ENCODE measurements at places on chromosomes 2 and 18. TPM values are rescaled to one million over a fixed set of nuclear protein-coding genes. Genes with fewer than 3 reads are reported as not detected.

GPR35 gene
- 0.13 TPM for total RNA-seq

GRCh38 chr2:127072970-127073369 is 34.0 kb downstream of the BIN1 start:
- no peak overlapping the region for H3K27ac ChIP-seq
- H3K36me3 ChIP-seq: peaks cover 23% of the 10 kb centered on the region
- no peak overlapping the region for H3K4me3 ChIP-seq
- H3K4me1 ChIP-seq: peaks cover 42% of the 10 kb centered on the region

GRCh38 chr18:59318460-59319050 is at the start of gene CPLX4:
TSS of gene CPLX4 (minus strand) at chr18:59318649. CDS start at chr18:59318462, 187 bp downstream.
- no peak for DNase-seq
- no peaks in the 10 kb centered on the region for H3K36me3 ChIP-seq
- H3K27me3 ChIP-seq: peaks cover 14% of the 10 kb centered on the region
- no peak within 1 kb of the TSS for H3K4me3 ChIP-seq

TSGA10 gene
- total RNA-seq: 2.2 TPM

GRCh38 chr18:63422864-63423304 is 608 bp upstream of the VPS4B start:
- peaks cover 11% of the 10 kb centered on the region for H3K4me1 ChIP-seq
- H3K36me3 ChIP-seq: peaks cover 15% of the 10 kb centered on the region
- H3K27me3 ChIP-seq: no peaks in the 10 kb centered on the region
- peak overlapping the region; percentile 82 for H3K27ac ChIP-seq
- DNase-seq: no peak
- H3K4me3 ChIP-seq: peak overlapping the region; percentile 67

GPR17 gene
- total RNA-seq: not detected

RND3 gene
- 178 TPM for total RNA-seq

DNA sequence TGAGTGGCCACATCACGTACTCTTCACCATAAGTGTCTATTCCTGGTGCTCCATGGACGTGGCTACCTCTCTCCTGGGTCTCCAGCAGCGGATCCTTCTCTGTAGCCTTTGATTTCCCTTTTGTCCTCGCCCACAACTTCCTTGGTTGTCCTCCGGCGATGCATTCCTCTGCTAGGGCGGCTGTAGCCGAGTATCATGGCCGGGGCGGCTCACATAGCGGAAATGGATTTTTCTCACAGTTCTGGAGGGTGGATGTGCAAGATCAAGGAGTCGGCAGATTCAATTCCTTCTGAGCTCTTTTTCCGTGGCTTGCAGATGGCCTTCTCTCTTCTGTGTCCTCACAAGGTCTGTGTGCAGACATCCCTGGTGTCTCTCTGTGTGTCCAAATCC is 35.7 kb downstream of the ACKR3 start:
- no peak for DNase-seq
- no peaks in the 10 kb centered on the region for H3K36me3 ChIP-seq
- peaks cover 20% of the 10 kb centered on the region for H3K4me1 ChIP-seq
- no peaks in the 10 kb centered on the region for H3K27me3 ChIP-seq
- no peak overlapping the region for H3K4me3 ChIP-seq
- H3K27ac ChIP-seq: no peak overlapping the region

GRCh38 chr18:65017372-65017760 is 733.4 kb upstream of the CDH7 start:
- no peaks in the 10 kb centered on the region for H3K36me3 ChIP-seq
- H3K4me3 ChIP-seq: no peak overlapping the region
- no peaks in the 10 kb centered on the region for H3K4me1 ChIP-seq
- no peak for DNase-seq
- H3K27ac ChIP-seq: no peak overlapping the region

DNA sequence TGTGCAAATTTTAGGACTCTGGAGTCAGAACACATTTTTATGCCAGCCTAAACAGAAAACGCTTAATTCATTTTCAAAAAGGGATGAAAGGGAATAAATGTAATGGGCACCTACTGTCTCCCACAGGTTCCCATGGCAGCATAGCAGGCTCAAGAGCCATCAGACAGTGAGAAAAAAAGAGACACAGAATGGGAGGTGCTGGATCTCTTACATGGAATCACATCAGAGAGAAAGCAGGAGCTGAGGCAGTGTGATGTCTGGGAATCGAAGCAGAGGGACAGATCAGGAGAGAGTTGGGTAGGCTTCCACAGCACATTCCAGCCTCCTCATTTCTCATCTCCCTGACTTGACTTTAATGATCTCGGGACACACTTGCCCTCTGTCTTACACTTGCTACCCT is 684.3 kb downstream of the KCNJ3 start:
- H3K4me3 ChIP-seq: no peak overlapping the region
- H3K4me1 ChIP-seq: no peaks in the 10 kb centered on the region
- H3K27ac ChIP-seq: no peak overlapping the region

- DNase-seq: no peak
- H3K27me3 ChIP-seq: no peaks in the 10 kb centered on the region
- no peaks in the 10 kb centered on the region for H3K36me3 ChIP-seq
- H3K4me3 ChIP-seq: no peak overlapping the region
- H3K27ac ChIP-seq: no peak overlapping the region
Observed at GRCh38 chr2:227889336-227889735, 17.9 kb downstream of the DAW1 start.

GRCh38 chr2:54572262-54572635 is 116.1 kb downstream of the SPTBN1 start:
- H3K4me3 ChIP-seq: no peak overlapping the region
- peaks cover 58% of the 10 kb centered on the region for H3K4me1 ChIP-seq
- peak; percentile 83 for DNase-seq
- peak overlapping the region; percentile 93 for H3K27ac ChIP-seq
- H3K36me3 ChIP-seq: peaks cover 20% of the 10 kb centered on the region

- no peak overlapping the region for H3K27ac ChIP-seq
- no peak overlapping the region for H3K4me3 ChIP-seq
- no peaks in the 10 kb centered on the region for H3K36me3 ChIP-seq
- 0 out of 2 replicates have a peak, but pooled peaks cover 2% of the 10 kb centered on the region for H3K27me3 ChIP-seq
- no peak for DNase-seq
Observed at GRCh38 chr2:9025746-9026145, 22.3 kb upstream of the MBOAT2 start.

DNA sequence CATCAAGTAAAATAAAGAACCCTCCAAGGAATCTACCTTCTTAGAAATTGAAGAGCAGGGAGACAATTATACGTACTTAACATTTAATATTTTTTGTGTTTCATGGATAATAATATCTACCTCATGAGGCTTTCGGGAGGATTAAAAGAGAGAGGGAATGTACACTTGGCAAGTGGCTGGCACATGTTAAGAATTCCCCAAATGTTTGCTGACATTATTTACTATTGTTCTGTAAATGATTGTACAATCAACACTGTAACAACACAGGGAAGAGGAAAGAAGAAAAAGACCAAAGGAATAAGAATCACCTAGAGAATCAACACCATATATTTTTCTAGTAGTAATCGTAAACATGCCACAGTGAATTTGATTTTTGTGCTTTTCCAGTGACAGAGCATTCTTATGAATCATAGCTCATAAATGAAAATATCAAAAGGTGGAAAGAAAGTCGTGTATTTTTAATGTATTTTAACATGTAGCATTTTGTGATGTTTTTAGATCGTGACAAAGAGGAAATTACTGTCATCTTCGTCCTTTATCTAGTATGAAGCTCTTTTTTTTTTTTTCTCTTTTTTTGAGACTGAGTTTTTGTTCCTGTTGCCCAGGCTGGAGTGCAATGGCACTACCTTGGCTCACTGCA is 67.3 kb downstream of the B3GNT2 start:
- no peaks in the 10 kb centered on the region for H3K4me1 ChIP-seq
- no peak for DNase-seq

DNA sequence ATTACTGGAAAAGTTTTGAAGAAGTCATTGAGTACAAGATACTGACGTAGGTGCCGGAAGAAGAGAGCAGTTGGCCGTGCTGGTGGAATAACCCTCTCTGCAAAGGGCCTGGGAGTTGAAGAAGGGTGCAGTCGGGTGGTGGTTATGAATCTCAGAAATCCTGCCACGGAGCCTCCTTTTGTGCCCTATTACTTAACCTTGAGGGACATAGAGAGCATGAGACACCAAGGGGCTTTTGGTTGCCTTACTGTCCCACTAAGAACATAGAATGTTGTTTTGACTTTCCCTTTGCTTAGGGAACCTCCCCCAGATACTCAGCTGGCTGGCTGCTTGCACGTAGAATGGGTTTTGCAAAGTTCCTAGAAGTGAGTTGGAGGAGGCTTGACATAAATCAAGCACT is 1.3 kb upstream of the CD28 start:
- DNase-seq: no peak
- peaks cover 3% of the 10 kb centered on the region for H3K27me3 ChIP-seq
- no peak overlapping the region for H3K27ac ChIP-seq
- no peaks in the 10 kb centered on the region for H3K4me1 ChIP-seq

TRIM43 gene
- not detected for total RNA-seq

Data from SJSA1 (cell line).